ENCODE measurements at places on chromosomes 7 and 10.

DNA sequence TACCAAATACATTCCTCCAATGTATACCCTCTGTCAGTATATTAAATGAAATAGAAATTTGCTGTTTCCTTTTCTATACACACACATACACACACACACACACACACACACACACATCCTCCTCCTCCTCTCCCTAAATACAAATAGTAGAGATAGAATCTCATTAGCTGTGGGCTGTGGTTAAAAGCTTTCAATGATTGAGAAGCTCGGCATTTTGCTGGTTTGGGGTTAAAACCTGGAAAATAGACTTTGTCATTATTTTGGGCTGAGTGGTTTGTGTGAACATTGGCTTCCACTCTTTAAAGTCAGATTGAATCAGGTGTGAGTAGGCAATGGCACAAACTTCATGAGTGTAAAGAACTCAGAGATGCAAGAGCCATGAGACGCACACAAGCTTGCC is 596.0 kb downstream of the XPNPEP1 start:
- H3K27ac ChIP-seq: no peak overlapping the region
- no peak for DNase-seq
- no peaks in the 10 kb centered on the region for H3K4me1 ChIP-seq
- H3K36me3 ChIP-seq: no peaks in the 10 kb centered on the region
- no peak overlapping the region for H3K4me3 ChIP-seq

DNA sequence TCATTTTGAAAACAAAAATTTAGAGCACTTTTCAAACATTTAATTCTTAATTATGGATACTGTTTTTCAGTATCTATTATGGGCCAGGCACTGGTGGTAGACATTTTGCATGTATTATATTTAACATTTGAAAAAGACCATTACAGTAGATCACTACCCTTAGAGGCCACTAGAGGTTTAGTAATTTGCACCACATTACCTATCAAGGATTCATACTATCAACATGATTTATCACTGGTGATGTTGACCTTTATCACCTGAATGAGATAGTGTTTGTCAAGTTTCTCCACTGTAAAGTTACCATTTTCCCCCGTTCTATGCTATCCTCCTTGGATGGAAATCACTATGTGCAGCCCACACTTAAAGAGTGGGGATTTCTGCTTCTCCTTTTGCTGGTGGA is 4.4 kb upstream of the SNX13 start:
- no peak overlapping the region for H3K4me3 ChIP-seq
- H3K4me1 ChIP-seq: peaks cover 21% of the 10 kb centered on the region
- peaks cover 2% of the 10 kb centered on the region for H3K36me3 ChIP-seq
- no peaks in the 10 kb centered on the region for H3K27me3 ChIP-seq

DNA sequence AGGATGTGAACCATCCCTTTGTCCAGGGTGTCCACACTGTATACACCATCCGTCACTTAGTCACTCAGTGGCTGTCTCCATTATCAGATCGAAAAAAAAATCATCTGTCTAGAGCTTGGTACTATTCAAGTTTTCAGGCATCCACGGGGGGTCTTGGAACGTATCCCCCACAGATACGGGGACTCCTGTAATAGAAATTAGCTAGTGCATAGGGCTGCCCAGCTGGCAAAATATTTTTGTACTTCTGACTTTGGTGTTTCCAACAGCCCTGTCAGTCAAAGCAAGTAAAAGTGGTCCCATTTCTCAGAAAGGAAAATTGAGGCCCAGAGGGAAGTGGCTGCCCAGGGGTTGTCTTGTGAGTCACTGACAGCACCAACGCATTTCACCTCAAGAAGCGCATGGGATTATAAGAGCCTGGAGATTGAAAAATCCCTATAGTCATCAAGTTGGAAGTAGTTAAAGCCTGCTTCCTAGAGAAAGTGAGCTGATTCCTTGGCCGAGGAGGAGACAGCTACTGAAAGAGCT is 52.1 kb upstream of the SLC29A3 start:
- no peaks in the 10 kb centered on the region for H3K36me3 ChIP-seq
- H3K4me3 ChIP-seq: no peak overlapping the region
- no peak overlapping the region for H3K27ac ChIP-seq
- DNase-seq: no peak

DNA sequence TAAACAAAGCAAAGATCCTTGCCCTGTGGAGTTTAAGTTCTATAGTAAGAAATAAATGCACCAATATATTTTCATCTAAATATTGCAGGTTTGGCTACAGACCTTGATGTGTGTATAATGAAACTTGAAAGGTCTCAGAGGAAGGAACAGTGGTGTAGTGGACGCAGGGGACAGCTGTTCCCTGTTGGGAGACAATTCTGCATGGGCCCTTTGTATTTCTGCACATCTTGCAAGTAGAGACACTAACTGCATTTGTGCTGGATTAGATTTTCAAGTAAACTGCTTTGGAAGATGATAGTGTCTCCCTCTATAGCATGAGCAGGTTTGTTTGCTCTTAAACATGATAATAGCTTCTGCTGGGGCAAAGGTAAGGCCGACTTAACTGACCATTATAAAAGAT is 57.5 kb upstream of the FAM133B start:
- no peak overlapping the region for H3K27ac ChIP-seq
- no peak overlapping the region for H3K4me3 ChIP-seq
- H3K36me3 ChIP-seq: no peaks in the 10 kb centered on the region
- H3K27me3 ChIP-seq: no peaks in the 10 kb centered on the region
- no peak for DNase-seq
- peaks cover 19% of the 10 kb centered on the region for H3K4me1 ChIP-seq

- peak; percentile 8 for DNase-seq
- H3K27ac ChIP-seq: no peak overlapping the region
- H3K27me3 ChIP-seq: peaks cover 16% of the 10 kb centered on the region
These were observed 766 bp downstream of the BAMBI start for GRCh38 chr10:28677888-28678686.

DNA sequence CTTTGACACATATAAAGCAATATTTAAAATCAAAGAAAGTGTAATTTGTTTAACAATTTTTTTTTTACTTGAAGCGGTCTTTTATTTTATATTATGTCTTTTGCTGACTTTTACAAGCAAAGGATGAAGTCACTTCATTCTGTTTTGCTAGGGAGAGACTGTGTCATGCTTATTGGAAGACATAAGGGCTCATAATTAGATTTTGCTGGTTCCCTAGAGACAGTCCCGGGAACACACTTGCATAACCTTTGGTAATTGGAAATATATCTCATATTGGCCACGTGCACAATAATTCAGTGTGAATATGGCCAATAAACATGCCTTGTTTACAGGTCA is 448 bp upstream of the NET1 start:
- no peaks in the 10 kb centered on the region for H3K36me3 ChIP-seq
- peaks cover 2% of the 10 kb centered on the region for H3K4me1 ChIP-seq
- H3K27ac ChIP-seq: no peak overlapping the region
- DNase-seq: no peak

DNA sequence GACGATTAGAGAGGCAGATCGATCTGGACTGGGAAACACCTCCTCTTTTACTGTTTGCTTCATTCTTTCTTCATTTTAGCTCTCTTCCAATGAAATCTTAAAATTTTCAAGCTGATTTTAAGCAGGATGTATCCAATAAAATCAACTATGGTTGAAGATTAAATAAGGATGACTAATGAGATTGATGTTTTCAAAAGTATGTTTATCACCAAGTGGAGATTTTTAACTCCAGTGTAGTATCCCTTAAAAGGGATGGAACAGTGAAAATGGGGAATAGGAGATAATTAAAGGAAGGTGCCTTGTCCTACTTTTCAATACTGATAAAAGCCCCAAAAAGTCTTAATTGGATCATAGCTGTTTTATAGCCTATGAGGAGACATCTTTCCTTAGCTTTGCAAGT is 11.6 kb upstream of the LIPF start:
- no peaks in the 10 kb centered on the region for H3K4me1 ChIP-seq
- DNase-seq: no peak
- no peak overlapping the region for H3K4me3 ChIP-seq
- peaks cover 3% of the 10 kb centered on the region for H3K27me3 ChIP-seq
- no peak overlapping the region for H3K27ac ChIP-seq
- no peaks in the 10 kb centered on the region for H3K36me3 ChIP-seq

GRCh38 chr7:39948375-39948955 is 1.6 kb upstream of the CDK13 start:
- H3K36me3 ChIP-seq: peaks cover 1% of the 10 kb centered on the region
- DNase-seq: no peak
- H3K27ac ChIP-seq: peak overlapping the region; percentile 98
- no peaks in the 10 kb centered on the region for H3K27me3 ChIP-seq
- H3K4me1 ChIP-seq: peaks cover 22% of the 10 kb centered on the region

DNA sequence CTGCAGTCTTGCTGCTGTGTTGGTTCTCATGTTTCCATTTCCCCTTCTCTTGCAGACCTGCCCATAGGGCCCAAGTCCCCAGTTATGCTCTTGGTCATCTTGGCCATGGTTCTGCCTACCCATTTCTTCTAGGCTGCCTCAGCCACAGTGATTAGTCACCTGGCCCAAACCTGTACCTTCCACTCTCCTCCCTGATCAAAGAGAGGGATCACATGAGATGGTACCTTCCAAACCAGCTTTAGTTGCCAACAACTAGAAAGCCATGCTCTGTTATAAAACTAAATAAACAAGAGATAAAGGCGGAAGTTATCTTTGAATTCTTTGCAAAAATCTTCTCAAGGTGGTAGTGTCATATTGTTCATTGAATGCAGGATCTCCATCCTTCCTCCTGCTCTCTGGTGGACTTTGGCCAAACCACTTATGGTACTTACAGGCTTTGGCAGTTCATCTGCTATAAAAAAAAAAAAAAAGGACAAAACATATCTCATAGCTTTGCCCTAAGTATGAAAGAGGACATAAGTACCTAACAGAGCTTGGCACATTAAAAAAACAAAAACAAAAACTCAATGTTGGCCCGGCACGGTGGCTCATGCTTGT is 25.8 kb downstream of the TACC2 start:
- DNase-seq: no peak
- no peak overlapping the region for H3K27ac ChIP-seq
- no peaks in the 10 kb centered on the region for H3K36me3 ChIP-seq

GRCh38 chr7:30173058-30173897 is 38.5 kb downstream of the MTURN start:
- no peaks in the 10 kb centered on the region for H3K27me3 ChIP-seq
- H3K27ac ChIP-seq: no peak overlapping the region
- no peak for DNase-seq
- no peaks in the 10 kb centered on the region for H3K36me3 ChIP-seq

DNA sequence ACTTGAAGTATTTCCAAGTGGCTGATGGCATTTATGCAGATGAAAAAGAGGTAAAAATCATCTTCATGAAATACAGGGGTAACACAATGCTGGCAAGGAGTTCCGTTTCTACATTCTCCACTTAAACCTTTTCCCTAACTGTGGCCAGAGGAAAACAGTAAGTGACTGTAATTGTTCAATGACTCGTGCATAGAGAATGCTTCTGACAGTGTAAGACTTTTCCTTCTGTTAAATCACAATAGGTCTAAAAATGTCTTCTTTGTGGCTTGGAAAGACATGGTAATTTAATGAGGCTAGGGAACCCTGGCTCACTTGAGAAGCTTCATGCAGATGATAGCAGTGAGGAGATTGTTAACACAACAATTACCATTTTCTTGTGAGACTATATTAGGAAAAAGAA is 50.3 kb upstream of the RSU1 start:
- no peak for DNase-seq
- H3K4me1 ChIP-seq: no peaks in the 10 kb centered on the region
- no peak overlapping the region for H3K4me3 ChIP-seq
- peaks cover 6% of the 10 kb centered on the region for H3K27me3 ChIP-seq

DNA sequence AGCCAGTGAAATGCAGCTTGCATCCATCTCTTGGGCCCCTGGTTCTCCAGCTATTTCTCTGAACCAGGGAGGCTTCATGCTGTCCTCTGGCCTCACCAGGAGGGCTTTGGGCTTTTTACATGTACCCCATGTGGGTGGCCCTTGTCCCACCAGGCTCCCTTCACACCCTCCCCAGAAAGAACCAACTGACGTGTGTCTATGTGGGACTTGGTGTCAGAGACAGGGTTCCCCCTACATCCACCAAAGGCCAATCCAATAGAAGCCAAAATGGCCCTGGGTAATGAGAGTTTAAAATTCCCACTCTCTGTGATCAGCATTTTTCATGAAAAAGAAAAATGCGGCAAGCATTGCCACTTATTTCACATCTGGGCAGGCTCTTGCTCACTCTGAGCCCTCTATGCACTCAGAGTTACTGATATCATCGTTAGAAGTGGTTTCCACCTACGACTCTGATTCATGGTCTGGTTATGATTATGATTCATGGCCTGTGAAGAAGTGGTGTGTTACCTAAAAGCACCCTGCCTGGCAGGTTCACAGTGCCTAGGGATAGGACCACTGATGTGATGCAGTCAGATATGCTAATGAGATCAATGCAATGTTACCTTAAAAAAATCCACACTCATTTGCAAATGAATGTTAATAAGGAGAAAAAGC is 133.5 kb downstream of the BUB3 start:
- H3K4me1 ChIP-seq: no peaks in the 10 kb centered on the region
- no peak overlapping the region for H3K27ac ChIP-seq

GRCh38 chr7:53602817-53603418 is 567.5 kb downstream of the POM121L12 start:
- DNase-seq: no peak
- no peak overlapping the region for H3K27ac ChIP-seq
- no peaks in the 10 kb centered on the region for H3K27me3 ChIP-seq
- H3K4me1 ChIP-seq: no peaks in the 10 kb centered on the region
- H3K36me3 ChIP-seq: no peaks in the 10 kb centered on the region
- H3K4me3 ChIP-seq: no peak overlapping the region

- no peak for DNase-seq
- peak overlapping the region; percentile 98 for H3K4me3 ChIP-seq
- no peaks in the 10 kb centered on the region for H3K36me3 ChIP-seq
- no peaks in the 10 kb centered on the region for H3K27me3 ChIP-seq
These were observed 846 bp downstream of the DNAJC1 start for GRCh38 chr10:22002591-22003176.

GRCh38 chr10:6721480-6721879 is 141.4 kb upstream of the PRKCQ start:
- no peaks in the 10 kb centered on the region for H3K4me1 ChIP-seq
- no peaks in the 10 kb centered on the region for H3K36me3 ChIP-seq
- DNase-seq: no peak
- H3K27me3 ChIP-seq: peaks cover 20% of the 10 kb centered on the region
- H3K4me3 ChIP-seq: no peak overlapping the region

- peak overlapping the region; percentile 99 for H3K27ac ChIP-seq
- H3K36me3 ChIP-seq: peaks cover 6% of the 10 kb centered on the region
- peaks cover 25% of the 10 kb centered on the region for H3K4me1 ChIP-seq
- DNase-seq: no peak
- peak overlapping the region; percentile 95 for H3K4me3 ChIP-seq
- no peaks in the 10 kb centered on the region for H3K27me3 ChIP-seq
These were observed 589 bp downstream of the LSM8 start for GRCh38 chr7:118184565-118184940.

GRCh38 chr10:78058562-78058961 is 24.9 kb downstream of the RPS24 start:
- no peaks in the 10 kb centered on the region for H3K4me1 ChIP-seq
- H3K4me3 ChIP-seq: no peak overlapping the region
- peaks cover 6% of the 10 kb centered on the region for H3K27me3 ChIP-seq
- no peak overlapping the region for H3K27ac ChIP-seq
